GM12878 (cell line): ENCODE measurements at places on chromosomes 2 and 18. TPM values are rescaled to one million over a fixed set of nuclear protein-coding genes. Genes with fewer than 3 reads are reported as not detected.
A peak's percentile ranks its signal among the peaks of the same experiment; 100 is the strongest.

DNA sequence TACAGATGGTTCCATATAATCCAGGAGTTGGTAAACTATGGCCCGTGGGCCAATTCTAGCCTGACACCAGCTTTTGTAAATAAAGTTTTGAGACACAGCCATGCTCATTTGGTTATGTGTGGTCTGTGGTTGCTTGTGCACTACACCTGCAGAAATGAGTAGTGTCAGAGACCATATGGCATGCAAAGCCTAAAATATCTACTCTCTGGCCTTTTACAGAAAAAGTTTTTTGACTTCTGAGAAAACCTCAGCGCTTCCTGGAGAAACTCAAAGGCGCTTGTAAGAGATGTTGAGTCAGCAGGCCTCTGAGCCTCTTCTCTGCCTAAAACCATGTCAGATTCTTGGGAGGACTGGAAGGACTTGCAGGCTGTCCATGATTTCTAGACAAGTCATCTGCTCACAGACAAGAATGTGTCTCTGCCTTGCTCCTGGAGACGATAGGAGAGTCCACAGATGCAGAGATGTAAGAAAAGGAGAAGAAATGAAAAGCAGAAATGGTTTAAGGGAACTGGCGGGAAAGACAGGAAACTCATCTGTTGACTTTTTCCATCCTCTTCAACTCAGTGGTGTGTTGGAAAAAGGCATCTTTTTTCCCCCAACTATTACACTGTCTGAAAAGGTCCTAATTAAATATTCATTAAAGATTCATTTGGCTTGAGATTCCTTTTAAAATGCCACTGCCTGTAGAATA lies 5.2 kb downstream of the TTC39C start:
- H3K27me3 ChIP-seq, result no peaks in the 10 kb centered on the region
- peak; percentile 83 for DNase-seq
- peak overlapping the region; percentile 51 for H3K4me3 ChIP-seq
- 0 out of 2 replicates have a peak, but pooled peaks cover 7% of the 10 kb centered on the region for H3K36me3 ChIP-seq
- H3K4me1 ChIP-seq, result peaks cover 46% of the 10 kb centered on the region
- H3K27ac ChIP-seq, result peak overlapping the region; percentile 86

Gene KIAA2012
- not detected in 2 replicates for total RNA-seq

Gene HAAO
- 41.6 and 49.5 TPM in 2 replicates for total RNA-seq

DNA sequence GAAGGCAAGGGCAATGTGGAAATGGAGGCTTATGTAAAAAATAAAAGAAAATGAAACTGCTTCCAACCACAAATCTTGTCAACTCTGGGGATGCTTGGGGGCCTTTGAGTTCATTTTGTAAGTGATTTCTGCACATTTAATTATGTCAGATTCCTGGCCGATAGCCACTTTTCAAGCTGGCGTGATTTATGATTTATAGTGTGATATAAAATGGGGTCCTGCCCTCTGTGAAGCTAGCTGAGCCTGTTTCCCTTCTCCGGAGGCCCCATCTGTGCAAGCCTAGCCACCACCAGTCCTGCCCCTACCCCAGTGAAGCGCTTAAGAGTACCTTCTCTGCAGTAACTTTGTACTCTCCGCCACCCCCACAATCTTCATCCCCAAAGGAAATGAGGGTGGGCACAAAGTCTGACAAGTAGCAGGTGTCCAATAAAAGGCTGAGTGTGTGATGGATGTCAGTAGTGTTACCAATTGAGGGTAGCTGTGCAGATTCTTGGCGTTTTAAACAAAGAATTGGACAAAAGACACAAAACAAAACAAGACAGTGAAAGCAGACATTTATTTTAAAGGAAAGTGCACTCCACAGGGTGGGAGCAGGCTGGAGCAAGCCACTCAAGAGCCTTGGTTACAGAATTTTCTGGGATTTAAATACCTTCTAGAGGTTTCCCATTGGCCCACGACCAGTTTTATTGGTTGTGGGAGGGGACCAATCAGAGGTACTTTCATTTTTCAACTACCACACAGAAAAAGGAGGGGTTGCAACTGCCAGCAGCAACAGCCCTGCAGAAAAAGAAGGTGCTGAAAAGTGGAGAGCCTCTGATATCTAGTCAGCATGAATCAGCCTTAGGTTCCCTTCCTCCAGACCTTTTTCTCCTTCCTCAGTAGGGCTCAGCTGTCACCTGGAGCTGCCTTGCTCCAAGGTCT lies 39.0 kb upstream of the SIX3 start:
- H3K4me3 ChIP-seq, result no peak overlapping the region
- H3K36me3 ChIP-seq, result no peaks in the 10 kb centered on the region

Gene SRD5A2
- not detected in 2 replicates for total RNA-seq

GRCh38 chr2:205772983-205773382 lies 90.7 kb downstream of the NRP2 start:
- H3K36me3 ChIP-seq, result no peaks in the 10 kb centered on the region
- H3K27ac ChIP-seq, result no peak overlapping the region
- no peaks in the 10 kb centered on the region for H3K4me1 ChIP-seq
- H3K27me3 ChIP-seq, result no peaks in the 10 kb centered on the region
- no peak for DNase-seq

GRCh38 chr2:189440644-189440946 lies 679 bp upstream of the WDR75 start:
- peaks cover 28% of the 10 kb centered on the region for H3K4me1 ChIP-seq
- peak overlapping the region; percentile 86 for H3K4me3 ChIP-seq
- peak overlapping the region; percentile 71 for H3K27ac ChIP-seq
- H3K27me3 ChIP-seq, result no peaks in the 10 kb centered on the region
- no peaks in the 10 kb centered on the region for H3K36me3 ChIP-seq

Gene POTEJ
- not detected in 2 replicates for total RNA-seq

DNA sequence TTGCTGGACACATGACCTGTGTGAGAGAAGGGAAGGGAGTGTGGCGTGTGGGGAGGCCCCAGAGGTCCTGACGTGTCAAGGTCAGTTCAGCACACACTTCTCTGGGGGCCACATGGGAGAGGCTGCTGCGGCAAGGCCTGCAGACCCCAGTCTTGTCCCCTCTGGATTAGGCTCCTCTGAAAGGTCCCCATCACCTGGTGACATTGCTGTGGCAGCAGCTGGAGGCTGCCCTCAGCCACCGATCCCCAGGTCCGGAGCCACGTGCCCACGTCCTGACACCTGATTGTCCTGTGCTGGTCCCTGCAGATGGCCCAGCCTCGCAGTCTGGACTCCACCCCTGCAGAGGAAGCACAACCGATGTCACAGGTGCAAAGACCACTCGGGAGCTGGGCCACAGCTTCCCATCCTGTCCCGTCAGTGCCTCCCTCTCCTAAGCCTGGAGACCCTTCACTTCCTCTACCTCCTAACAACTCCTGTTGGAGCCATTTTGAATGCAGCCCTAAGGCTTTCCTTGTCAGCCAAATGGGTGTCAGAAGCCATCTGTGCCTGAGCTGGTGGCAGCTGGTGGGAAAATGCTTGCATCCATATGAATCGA lies 12.7 kb downstream of the TMEM177 start:
- no peaks in the 10 kb centered on the region for H3K36me3 ChIP-seq
- no peak for DNase-seq
- no peak overlapping the region for H3K27ac ChIP-seq
- no peak overlapping the region for H3K4me3 ChIP-seq

DNA sequence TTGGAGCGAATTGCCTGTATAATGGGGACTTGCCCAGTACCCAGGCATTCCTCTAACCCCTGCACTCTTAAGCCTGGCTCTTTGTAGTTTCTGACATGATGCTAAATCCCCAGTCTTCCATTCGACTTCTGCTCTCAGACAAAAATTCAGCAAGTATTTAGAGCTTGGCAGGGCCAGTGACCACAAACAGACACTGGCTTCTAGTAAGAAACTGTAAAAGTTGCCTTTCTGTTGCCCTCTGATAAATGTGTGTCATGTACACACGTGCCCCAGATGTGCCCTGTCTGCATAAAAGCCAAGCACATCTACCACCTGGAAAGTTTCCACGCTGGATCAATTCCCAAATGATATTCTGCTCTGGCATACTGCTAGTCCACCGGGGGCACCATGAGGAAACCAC lies 18.0 kb downstream of the PAX3 start:
- H3K4me1 ChIP-seq, result no peaks in the 10 kb centered on the region
- no peak overlapping the region for H3K4me3 ChIP-seq
- no peaks in the 10 kb centered on the region for H3K36me3 ChIP-seq
- no peak for DNase-seq
- H3K27me3 ChIP-seq, result no peaks in the 10 kb centered on the region

DNA sequence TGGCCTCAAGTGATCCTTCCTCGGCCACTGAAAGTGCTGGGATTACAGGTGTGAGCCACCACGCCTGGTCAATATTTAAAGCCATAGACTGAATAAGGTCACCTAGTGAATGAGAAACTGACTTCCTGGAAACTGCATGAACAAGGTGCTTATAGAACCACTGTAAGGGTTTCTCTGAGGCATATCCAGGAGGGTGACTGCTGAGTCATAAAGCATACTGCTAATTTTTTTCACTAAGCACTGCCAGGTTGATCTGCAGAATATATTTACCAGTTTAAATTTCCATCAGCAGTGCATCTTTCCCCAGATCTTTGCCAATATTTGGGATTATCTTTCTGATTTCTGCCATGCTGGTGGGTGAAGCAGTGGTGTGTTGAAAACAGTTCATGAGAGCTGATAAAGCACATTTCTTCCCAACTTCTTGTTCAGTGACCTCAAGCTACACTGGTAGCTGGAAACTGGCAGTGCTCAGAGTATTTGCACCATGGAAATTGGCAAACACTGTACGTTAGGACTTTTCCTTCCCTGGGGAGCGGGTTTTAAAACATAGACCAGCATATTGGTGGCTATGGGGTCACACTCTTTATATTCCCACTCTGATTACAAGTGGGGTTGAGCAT lies 4.2 kb upstream of the CLIP4 start:
- no peaks in the 10 kb centered on the region for H3K36me3 ChIP-seq
- no peak for DNase-seq
- H3K27ac ChIP-seq, result no peak overlapping the region
- no peaks in the 10 kb centered on the region for H3K27me3 ChIP-seq
- peak overlapping the region; percentile 35; the same call in 1 of the 2 replicates for H3K4me3 ChIP-seq

DNA sequence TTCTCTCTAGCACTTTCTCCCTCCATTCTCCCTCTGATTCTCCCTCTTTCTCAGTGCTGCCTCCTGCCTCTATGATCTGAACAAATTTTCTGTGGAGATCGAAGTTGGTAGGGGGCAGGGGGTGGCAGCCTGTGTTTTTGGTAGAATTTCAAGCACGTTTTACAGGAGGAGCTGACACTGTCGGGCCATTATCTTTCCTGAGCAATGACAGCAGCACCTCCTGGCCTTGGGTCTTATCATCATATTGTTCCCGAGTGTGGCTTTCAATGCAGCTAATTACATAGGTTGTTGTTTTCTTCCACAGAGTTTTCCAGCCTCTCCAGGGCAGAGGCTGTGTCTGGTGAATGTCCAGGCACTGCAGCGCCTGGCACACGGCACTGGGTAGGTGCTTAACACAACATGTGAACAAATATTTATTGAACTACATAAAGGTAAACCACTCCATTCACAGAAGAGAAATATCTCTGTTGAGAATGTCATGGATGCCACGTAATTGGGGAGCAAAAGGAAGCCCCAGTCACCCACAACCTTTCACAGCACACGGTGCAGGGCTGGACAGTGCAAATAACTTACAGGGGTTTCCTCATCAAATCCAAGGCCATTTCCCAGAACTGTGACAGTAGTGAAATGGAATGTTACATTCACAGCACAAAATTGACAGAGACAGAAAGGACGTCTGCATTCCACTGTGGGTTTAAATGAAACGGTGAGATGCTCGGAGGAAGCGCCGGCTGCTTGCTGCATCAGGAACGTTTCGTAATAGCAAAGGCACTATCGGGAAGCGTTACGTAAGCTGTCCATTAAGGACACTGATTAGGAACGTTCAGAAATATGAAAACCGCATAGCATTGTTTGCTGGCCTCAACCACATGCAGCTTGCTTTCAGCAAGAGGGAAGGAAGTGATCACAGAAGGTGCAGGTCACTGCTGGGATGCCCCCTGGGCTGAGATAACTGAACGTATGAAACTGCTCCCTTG lies 6.5 kb upstream of the KCNG2 start:
- no peaks in the 10 kb centered on the region for H3K36me3 ChIP-seq
- H3K27ac ChIP-seq, result no peak overlapping the region
- H3K4me1 ChIP-seq, result no peaks in the 10 kb centered on the region
- DNase-seq, result no peak
- no peaks in the 10 kb centered on the region for H3K27me3 ChIP-seq

Gene PCBP1
- 494 and 497 TPM in 2 replicates for total RNA-seq

DNA sequence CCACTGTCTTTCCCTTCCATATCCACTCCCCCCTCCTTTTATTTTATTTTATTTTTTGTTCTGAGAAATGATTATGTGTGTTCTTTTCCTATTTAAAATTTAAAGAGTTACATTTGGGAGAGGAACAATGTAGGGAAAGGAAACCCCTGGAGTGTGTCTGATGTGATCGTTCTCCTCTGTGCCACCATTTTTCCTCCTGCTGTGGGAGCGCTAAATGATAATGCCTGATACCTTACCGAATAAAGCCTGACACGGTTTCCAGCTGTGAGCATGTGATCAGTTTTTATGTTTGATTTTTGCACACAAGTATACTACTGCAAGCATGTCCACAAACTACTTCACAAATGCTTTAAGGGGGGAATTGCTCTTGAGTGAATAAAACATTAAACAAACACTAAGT lies 317.8 kb upstream of the FANCL start:
- no peak overlapping the region for H3K27ac ChIP-seq
- DNase-seq, result no peak
- no peaks in the 10 kb centered on the region for H3K4me1 ChIP-seq
- H3K27me3 ChIP-seq, result peaks cover 7% of the 10 kb centered on the region
- no peak overlapping the region for H3K4me3 ChIP-seq

DNA sequence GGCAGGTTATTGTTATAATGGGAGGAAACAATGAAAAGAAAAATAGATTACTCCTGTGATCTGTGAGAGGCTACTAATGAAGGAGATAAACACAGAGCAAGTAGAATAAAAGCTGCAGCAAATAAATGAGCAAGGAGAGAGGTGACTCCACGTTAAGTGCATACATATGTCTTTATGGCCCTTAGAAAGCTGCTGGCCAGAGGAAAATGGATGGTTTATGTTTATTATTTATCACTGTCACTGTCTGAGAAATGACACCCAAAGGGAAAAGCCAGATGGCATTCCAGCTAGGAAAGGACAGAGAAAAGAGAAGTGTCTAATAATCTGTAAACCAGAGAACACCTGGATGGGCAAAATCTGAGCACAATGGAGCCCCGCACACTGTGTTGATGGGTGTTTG lies 122.9 kb upstream of the DDX18 start:
- no peaks in the 10 kb centered on the region; the same call in 1 of the 2 replicates for H3K4me1 ChIP-seq
- no peak overlapping the region for H3K4me3 ChIP-seq
- H3K36me3 ChIP-seq, result no peaks in the 10 kb centered on the region
- no peak overlapping the region for H3K27ac ChIP-seq

GRCh38 chr2:122423934-122424333 lies 668.5 kb downstream of the TSN start:
- no peak overlapping the region for H3K4me3 ChIP-seq
- DNase-seq, result no peak
- no peaks in the 10 kb centered on the region for H3K27me3 ChIP-seq
- H3K27ac ChIP-seq, result no peak overlapping the region
- no peaks in the 10 kb centered on the region for H3K4me1 ChIP-seq
- H3K36me3 ChIP-seq, result no peaks in the 10 kb centered on the region
